ENCODE measurements at places on chromosomes 1 and 21.
A peak's percentile ranks its signal among the peaks of the same experiment; 100 is the strongest.

DNA sequence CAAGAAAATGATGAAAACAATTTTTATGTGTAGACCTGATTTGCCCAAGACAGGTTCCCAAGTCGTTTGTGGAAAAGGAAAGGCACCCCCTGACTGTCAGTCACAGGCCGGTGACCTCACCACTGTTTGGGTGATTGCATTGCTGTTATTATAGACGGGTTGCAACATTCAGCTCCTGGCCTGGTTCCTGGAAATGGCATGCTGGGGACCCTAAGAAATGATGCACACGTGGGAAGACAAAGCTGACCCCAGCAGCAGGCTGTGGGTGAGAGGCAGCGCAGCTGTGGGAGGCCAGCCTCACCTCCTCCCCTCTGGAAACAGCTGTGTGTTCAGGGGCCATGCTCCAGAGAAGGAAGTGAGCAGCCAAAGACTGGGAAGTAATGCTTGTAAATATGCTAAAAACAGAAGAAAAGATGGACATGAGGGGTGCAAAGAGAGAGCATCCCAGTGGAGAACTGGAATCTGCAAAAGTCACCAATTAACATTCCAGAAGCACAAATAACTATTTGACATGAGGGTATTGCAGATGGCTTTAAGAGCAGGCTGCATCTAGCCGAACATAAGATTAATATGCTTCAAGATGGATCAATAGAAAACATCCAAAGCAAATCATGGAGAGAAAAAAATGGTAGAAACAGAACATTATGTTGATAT, 23.4 kb upstream of the ABCG1 start:
- peak; percentile 72 for DNase-seq

- DNase-seq = no peak
Observed at GRCh38 chr1:39132505-39133339, 71.8 kb upstream of the MACF1 start.

DNA sequence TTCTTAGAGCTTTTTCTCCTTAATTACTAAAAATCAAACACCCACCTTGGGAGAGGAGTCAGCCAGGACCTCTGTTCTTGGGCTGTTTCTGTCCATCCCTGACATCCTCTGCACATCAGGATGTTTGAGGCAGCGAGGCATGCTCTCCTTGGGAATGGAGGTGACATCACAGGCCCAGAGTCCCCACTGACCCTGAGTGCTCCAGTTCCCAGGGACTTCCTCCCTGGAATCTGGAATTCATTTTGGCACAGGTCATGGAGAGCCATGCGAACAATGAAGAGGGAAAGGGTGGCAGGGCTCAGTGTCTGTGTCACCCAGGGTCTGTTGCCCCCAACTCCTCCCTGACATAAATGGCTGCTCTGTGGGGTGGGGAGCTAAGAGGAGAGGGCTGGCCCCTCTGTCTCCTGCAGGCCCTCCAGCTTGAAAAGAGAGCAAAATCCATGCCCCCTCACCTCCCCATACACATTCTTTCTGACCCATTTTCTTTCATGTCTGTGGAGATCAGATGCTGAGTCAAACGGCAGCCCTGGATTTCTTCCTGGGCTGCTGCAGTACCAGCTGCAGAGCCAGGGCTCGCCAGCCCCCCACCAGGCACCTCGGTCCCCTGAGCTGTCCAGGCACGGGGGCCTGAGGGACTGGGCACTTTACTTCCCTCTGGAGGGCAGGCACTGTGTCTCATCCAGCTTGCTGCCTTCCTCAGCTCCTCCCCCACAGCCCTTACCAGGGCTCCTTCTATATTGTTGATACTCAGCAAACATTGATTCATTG, 102.0 kb downstream of the NMNAT2 start:
- DNase-seq = no peak

GRCh38 chr1:32773764-32774463, 43.2 kb downstream of the YARS1 start:
- DNase-seq = no peak

DNA sequence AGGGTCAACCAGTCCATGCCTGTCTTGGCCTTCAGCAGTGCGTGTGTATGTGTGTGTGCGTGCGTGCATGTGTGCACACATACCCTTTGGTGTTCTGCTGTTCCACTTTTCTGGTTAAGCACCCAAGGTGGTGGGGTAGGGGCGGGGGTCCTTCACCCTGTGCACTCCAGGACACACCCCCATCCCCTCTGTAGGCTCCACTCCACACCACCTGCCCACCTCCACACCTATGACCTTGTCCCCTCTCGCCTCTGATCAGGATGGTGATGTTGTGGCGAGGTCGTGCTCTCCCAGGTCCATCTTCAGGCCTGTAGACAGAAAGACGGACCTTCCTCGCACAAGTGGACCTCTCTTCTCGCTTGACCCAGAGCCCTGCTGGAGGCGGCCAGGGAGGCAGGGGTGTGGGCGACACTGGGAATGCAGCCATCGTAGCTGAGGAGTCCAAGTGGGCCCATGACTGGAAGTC, 44.6 kb downstream of the WDR4 start:
- DNase-seq = no peak
